Activated CD4-positive, alpha-beta T cell treated with anti-CD3 and anti-CD28 coated beads, Interleukin-2, amount 50 U/mL, for 16 hours (primary cell): ENCODE measurements at places on chromosomes 3 and 15.

DNA sequence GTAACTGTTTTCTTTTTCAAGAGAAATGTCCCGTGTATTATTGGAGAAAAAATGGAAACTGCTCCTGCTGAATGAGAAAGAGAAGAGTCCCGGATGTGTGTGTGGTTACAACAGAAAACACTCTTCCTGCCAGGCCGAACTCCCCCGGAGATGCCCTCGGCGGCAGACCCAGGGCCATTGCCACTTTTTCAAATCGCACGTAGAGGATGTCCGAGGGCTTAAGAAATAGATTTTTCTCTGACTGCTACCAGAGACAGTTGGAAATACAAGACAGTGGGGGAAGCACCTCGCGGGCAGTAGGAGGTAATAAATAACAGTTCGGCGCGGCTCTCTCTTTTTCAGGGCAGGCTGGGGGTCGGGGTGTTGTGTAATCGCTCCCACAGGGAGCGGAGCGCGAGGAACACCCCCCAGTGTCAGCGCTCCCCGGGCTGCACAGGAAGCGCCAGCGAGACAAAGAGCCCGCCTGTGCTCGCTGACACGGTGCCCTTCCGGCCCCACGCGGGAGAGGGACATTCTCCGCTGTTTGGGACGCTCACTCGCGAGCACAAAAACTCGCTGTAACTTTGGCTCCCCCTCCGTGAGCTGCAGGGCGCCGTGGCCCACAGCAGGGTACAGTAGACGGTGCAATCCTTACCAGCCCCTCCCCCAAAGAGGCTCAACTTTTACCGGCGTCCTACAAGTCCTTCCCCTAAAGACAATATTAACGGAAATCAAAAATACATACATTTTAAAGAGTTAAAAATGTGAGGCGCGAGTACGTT is 1.1 kb downstream of the VGLL4 start:
- DNase-seq, result peak; percentile 85

- DNase-seq, result no peak
These were observed 472.2 kb downstream of the NR2F2 start for GRCh38 chr15:96802611-96803255.

- DNase-seq, result no peak
These were observed 119.9 kb downstream of the IMPG2 start for GRCh38 chr3:101200461-101200860.

DNA sequence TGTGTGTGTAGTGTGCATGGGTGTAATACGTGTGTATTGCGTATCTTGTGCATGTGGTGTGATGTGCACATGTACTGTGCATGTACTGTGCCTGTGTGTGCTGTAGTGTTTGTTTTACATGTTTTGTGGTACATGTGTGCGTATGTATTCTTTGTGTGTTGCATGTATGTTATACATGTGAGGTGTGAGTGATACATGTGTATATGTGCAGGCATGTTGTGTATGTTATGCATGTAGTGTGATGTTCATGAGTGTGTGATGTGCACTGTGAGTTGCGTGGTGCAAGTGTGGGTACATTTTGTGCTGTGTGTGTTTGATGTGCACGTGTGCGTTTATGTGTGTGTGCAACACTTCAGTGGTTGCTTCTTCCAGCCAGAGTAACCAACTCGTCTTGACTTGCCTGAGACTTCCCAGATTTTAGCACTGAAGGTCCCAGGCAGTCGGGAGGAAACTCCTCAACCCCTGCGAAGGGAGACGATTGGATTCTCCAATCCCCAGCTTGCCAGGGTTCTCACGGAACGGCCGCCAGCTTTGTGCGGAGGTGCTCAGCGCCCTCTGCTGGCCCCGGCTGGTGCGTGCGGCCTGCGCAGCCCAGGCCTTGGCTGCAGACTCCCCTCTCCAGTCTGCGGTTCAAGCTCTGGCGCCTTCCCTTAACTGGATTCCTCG is 3.6 kb downstream of the GALNT15 start:
- peak; percentile 65 for DNase-seq

- no peak for DNase-seq
These were observed 88.1 kb upstream of the TGFBR2 start for GRCh38 chr3:30518181-30518864.

GRCh38 chr3:10333349-10333650 is 12.4 kb upstream of the SEC13 start:
- DNase-seq, result no peak

- DNase-seq, result no peak
These were observed 96.7 kb upstream of the KLHL25 start for GRCh38 chr15:85891470-85891869.

GRCh38 chr3:153840487-153840886 is 280.7 kb upstream of the ARHGEF26 start:
- DNase-seq, result no peak

GRCh38 chr3:30170681-30171438 is 435.5 kb upstream of the TGFBR2 start:
- no peak for DNase-seq
